ENCODE measurements at places on chromosomes 5 and 9. TPM values are rescaled to one million over a fixed set of nuclear protein-coding genes. Genes with fewer than 3 reads are reported as not detected.

OR1Q1 gene
- not detected for total RNA-seq

ZNF608 gene
- 7.3 TPM for total RNA-seq

F2RL1 gene
- 111 TPM for total RNA-seq

IFNE gene
- total RNA-seq = 0.16 TPM

PRUNE2 gene
- 4.9 TPM for total RNA-seq

ALDOB gene
- 0.06 TPM for total RNA-seq

C9orf50 gene
- under 0.01 TPM for total RNA-seq
